ENCODE measurements at places on chromosomes 13 and 19.
A peak's percentile ranks its signal among the peaks of the same experiment; 100 is the strongest.

DNA sequence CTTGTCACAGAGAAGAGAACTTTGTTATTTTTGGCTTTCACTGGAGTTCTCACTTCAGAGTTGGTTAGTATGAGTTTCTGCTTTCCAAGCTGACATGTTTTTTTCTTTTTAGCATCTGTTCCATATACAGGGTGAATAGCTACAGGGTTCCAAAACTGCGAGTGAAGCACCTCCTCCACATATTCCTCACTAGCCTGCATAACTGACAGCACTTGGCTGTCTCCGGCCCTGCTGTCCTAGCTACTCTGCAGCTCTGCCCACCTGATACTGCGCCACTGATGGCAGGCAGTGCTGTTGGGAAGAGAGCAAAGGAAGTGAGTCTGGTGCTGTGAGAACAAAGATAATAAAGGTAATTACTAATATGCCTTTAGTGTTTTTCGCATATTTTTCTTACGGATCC lies 6.8 kb downstream of the ATP8A2 start:
- no peak for DNase-seq

DNA sequence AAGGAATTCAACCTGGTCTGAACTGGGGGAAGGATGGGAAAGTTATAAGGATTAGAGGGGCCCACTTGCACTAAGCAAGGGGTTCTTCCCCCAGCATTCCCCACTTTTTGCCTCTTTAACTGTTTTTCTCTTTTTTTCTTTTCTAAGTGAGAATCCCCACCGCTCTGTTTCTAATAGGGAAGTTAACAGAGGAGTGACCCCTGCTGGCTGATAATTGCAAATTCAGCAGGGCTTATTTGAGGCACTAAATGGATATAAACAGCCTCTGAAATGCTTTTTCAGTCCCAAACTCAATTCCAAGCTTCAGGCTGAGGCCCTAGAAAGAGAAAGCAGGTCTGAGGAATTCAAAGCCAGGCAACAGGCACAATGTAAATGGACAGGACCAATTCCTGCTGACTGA lies 38.2 kb upstream of the CEACAM21 start:
- peak; percentile 50 for DNase-seq

DNA sequence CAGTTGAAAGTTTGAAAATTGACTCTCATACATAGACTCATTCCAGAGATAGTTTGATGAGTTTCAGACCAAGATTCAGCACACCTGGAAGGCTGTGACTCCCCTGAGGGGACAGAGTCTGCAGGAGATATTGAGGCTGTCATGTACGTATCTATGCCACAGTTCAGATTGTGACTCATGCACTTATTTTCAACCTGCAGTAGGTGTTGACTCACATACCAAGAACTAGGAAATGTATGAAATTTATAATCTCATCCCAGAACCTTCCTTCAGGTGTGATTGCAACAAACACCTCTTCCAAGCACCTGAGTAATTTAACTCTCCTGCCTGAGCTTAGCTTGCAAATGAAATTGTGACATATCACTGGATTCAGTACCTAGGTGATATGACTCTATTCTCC lies 64.4 kb upstream of the ZNF43 start:
- no peak for DNase-seq

- DNase-seq, result no peak
Measured at GRCh38 chr13:89165685-89166084, 1494.5 kb downstream of the SLITRK5 start.

GRCh38 chr19:36182612-36183244 lies 30.5 kb upstream of the COX7A1 start:
- no peak for DNase-seq

GRCh38 chr13:66617786-66618185 lies 612.4 kb downstream of the PCDH9 start:
- DNase-seq, result no peak

DNA sequence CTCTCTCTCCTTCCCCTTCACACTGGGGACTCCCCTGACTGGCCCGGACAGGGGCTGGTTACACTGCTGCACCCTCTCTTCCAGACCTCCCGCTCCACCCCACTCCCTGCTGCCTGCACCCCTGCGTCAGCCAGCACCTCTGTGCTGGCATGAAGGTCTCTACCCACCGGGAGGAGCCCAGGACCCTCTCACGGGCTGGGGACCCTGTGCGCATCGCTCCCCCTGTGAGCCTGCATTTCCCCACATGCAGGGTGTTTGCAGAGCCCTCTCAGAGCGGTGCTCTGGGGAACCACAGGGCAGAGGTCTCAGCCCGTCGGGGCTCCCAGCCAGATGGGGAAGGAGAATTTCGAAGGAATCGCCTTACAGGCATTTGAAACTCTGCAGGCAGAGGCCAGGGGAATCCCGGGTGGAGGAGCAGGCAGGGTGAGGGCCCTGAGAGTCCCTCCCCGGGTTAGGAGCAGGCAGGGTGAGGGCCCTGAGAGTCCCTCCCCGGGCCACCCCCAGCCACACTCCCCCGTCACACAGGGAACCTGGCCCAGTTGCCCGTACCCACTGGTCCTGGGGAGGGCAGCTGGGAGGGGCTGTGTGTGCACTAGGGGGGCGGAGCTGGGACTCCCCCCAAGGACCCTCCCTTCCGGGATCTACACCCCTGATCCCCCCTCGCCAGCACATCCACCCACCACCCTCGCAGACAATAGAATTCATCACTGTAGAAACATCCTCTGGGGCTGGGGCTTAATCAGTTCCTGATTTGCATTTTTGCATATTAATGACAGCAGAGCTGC lies 16.3 kb upstream of the TCF3 start:
- DNase-seq, result no peak

DNA sequence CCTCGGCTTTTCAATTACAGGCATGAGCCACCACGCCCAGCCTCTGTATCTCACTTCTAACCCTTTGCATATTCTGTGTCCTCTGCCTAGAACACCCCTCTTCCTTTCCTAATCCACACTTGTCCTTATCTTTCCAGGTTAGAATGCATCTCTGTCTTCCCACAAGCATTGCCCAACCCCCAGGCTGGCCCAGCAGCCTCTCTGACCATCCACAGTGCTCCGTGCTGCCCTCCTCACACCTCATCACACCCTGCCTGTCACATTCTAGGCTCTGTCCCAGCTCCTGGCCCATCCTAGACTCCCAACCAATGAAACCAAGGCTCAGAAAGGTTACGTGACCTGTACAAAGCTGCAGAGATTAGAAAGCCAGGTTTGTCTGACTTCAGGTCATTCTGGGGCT lies 11.3 kb downstream of the JAK3 start:
- no peak for DNase-seq

- DNase-seq, result no peak
Measured at GRCh38 chr13:105319875-105320274, 1215.6 kb downstream of the EFNB2 start.

- DNase-seq, result no peak
Measured at GRCh38 chr19:37980419-37981170, 73.6 kb downstream of the SIPA1L3 start.

DNA sequence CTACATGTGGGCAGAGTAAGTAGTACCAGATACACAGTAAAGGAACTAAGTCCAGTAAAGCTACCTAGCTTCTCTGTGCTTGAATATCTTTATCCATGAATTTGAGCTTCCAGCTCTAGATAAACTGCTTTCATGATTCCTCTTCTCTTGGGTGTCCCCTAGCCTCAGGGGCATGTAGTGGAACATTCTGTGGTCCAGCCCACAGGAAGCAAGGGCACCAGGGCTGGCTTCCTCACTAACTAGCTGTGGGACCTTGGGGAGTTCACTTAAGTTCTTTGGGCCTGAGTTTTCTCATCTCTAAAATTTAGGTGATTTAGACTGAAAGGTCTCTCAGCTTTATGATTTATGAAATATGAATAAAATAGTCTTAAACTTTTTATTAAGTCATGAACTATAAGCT lies 185.7 kb downstream of the KATNAL1 start:
- DNase-seq, result no peak

- no peak for DNase-seq
Measured at GRCh38 chr13:90414691-90415596, 932.5 kb upstream of the MIR17HG start.

- no peak for DNase-seq
Measured at GRCh38 chr13:35473206-35473775, 3.2 kb downstream of the MAB21L1 start.

- no peak for DNase-seq
Measured at GRCh38 chr13:20305587-20305986, 73.5 kb upstream of the GJB6 start.

DNA sequence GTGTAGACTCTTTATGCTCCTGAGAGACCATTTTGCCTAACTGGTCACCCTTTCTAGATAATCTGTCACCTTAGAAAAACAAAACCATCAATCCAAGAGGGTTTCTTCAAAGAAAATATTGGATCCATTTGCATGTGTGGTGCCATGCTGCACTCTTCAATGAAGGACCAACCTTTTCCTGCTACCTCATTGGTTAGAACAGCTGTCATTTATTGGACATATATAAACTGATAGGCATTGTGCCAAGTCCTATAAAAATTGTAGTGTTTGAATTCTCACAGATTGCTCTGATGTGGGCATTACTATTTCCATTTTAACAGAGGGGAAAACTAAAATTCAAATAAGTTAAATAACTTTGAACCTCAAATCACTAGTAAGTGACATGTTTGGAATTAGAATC lies 333.2 kb downstream of the MYO16 start:
- DNase-seq, result no peak

DNA sequence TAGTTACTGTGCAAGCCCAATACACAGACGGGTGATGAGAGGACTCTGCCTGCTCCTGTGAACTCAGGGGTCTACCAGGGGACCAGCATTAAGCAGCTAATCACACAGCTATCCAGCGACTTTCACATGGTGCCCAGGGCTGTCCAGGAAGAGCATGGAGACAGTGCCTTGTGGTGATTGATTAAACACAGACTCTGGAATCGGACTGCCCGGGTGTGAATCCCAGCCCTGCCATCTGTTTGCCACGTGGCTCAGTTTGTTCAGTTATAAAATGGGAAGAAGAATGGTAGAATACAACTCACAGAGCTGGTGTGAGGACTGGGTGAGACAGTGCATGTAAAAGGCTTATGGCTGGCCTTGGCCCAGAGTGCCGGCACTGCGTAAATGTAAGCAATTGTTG lies 42.1 kb upstream of the NPAS1 start:
- DNase-seq, result no peak

GRCh38 chr19:498977-499623 lies 2.8 kb downstream of the MADCAM1 start:
- no peak for DNase-seq

- DNase-seq, result no peak
Measured at GRCh38 chr19:1756264-1756663, 3.0 kb downstream of the ONECUT3 start.

GRCh38 chr19:6063576-6064335 lies 46.5 kb downstream of the RFX2 start:
- no peak for DNase-seq

DNA sequence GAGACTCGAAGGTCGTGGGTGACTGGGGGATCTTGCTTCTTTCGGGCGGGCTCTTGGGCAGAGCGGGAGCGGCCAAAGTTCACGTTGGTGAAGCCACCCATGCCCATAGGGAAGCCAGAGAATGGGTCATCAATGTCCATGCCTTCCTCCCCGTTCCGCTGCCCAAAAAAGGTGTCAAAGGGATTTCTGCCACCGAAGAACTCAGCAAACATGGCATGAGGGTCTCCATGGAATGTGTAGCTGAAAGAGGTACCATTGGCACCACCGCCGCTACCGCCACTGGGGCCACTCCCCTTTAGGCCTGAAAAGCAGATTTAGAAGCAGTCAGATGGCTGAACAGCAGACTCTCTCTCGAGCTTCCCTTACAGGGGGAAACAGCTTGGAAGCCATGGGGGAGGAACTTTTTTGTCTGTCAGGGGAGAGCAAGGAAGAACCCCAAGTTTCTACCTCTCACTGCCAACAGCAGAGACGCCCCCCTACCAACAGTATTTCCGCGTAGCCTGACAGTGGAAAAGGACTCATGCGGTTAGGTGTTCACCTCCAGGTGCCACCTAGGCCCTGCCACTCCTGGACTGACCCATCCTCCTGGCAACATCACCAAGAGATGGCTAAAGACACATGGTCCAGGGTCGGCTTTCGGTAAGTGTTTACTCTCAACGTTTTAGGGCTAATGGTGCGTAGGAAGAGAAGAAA lies 1.3 kb downstream of the DNAJB1 start:
- DNase-seq, result no peak

- no peak for DNase-seq
Measured at GRCh38 chr19:18017275-18018083, 9.5 kb downstream of the ARRDC2 start.

DNA sequence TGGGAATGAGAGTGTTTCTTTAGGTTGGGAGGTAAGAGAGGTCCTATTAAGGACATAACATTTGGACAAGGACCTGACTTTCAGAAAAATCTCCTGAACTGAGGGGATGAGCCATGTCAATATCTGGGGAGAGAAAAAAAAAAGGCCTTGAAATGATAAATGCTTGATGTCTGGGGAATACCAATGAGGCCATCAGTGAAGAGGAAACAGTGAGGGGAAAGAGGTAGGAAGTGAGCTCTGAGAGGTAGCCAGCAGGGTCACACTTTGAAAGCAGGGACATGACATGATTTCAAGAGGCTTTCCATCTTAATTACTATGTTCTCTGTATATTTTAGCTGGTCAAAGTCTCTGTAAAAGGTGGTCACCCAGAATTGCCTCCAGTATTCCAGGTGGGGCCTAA lies 9.9 kb upstream of the UBE2L5 start:
- no peak for DNase-seq

- no peak for DNase-seq
Measured at GRCh38 chr13:70390968-70391367, 282.7 kb upstream of the KLHL1 start.

All from AML-193 (cell line).